ENCODE measurements at places on chromosomes 1 and 21. TPM values are rescaled to one million over a fixed set of nuclear protein-coding genes. Genes with fewer than 3 reads are reported as not detected.

Gene FALEC
- total RNA-seq: not detected

Gene SHE
- total RNA-seq: under 0.01 TPM

Gene NPL
- 2.4 TPM for total RNA-seq

Gene CFAP74
- total RNA-seq: not detected
